Ecto neural progenitor cell (in vitro differentiated cells): ENCODE measurements at places on chromosomes 11 and 22.

DNA sequence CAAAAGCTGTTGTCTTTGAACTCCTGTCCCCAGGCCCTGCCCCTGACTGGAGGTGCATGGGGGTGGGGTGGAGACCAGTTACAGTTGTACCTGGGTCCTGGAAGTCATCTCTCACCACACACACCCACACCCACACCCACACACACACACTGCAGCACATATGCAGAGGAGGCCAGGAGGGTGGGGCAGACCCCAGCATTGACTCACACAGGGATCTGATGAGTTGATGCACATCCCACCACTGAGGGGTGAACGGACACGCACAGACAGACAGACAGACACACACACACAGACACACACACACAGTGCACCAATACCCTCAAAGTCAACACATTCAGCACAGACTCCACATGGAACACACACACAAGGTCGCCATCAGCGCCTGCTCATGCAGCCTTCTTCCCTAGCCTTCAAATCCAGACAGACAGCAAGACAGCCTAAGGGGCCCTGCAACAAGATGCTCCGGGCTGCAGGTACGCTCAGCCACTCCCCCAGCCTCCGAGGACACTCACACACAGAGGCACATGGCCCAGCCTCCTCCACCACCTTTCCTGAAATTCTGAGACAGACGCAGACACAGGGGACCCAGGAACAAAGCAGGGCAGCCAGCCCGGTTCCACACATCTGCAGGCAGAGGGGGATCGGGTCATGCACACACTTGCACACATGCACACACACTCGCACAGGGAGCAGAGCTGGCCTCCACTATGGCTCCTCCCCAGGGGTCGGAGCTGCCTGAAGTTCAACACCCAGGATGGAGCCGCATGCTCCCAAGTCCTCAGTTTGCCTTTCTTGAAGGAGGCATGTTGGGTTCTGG, 26.5 kb downstream of the SYT7 start:
- DNase-seq: no peak

DNA sequence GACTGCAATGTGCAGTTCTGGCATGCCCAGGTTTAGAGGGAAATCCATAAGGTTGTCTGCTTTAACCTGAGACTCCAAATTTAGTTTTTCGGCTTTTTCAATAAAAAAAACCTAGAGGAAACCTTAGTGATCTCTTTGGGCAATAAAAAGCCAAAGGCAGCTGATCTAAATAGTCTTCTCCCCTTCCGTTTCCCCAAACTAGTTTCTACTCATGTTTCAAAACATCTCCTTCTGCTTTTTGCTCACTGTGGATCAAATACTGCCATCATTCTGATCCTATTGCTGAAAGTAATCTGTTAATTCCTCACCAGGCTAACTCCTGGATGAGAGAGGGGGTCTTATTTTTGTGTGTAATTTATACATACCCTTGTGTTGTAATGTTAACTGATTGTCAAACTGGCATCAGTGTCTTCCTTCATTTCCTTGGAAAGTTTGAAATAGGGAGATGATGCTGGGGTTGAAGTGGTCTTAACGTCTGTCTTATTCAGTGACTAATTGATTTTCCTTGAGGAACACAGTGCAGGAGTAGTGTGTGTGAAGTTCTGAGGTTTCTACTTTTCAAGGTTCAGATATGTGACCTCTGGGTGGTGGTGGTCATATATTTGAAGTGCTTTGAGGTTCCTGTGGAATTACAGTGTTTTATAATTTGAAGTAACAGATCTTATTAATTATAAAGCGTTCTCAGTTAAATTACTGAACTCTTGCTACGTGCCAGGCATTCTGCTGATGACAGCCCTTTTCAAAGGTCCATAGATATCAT, 55.0 kb downstream of the ARHGAP42 start:
- DNase-seq: no peak

- no peak for DNase-seq
Observed at GRCh38 chr22:43304831-43305590, 38.2 kb downstream of the SCUBE1 start.

GRCh38 chr11:45354976-45355705, 69.0 kb upstream of the SYT13 start:
- peak; percentile 93 for DNase-seq

- no peak for DNase-seq
Observed at GRCh38 chr11:124935548-124936514, at the start of gene HEPACAM. Gene HEPACAM (minus strand): TSS chr11:124936047. CDS start chr11:124936006, 41 bp downstream.

DNA sequence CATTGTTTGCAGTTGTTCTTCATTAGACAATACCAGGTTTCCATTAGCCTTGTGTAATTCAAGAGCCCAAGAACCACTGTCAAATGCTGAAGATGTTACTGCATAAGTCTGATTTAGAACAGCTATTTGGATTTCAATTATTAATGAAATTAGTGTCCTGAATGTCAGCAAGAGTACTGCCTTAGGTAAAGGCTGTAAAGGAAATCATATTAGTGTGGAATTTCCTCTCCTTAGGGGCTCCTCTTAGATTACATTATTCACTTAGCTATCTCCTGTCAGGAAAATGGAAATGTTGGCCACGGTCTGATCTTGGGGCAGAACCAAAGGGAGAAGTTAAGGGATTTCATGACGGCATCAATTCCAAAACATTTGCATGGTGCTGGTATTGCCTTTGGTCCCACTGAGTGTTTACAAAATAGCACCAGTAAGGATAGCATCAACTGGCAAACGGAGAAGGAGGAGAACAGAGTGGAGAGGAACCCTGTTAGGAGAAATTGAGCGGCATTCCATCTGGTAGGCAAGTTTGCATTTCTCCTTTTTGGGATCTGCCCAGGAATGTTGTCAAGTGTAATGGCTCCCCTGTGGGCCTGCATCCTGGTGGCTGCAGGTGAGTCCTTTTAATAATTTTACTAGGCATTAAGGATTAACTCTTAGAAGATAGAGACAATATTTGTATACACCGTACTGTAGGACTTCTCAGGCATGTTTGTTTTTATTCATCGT, at the start of gene HTR3B:
Gene HTR3B, plus strand, starts transcription at position 418 of the 723 bp plus-strand sequence. Its CDS starts 138 bp downstream, at position 556.
- no peak for DNase-seq

GRCh38 chr22:46308283-46308988, 11.8 kb downstream of the GTSE1 start:
- no peak for DNase-seq

GRCh38 chr11:110081462-110082376, 11.5 kb upstream of the ZC3H12C start:
- no peak for DNase-seq

- no peak for DNase-seq
Observed at GRCh38 chr11:29816359-29816758, 200.5 kb downstream of the KCNA4 start.

DNA sequence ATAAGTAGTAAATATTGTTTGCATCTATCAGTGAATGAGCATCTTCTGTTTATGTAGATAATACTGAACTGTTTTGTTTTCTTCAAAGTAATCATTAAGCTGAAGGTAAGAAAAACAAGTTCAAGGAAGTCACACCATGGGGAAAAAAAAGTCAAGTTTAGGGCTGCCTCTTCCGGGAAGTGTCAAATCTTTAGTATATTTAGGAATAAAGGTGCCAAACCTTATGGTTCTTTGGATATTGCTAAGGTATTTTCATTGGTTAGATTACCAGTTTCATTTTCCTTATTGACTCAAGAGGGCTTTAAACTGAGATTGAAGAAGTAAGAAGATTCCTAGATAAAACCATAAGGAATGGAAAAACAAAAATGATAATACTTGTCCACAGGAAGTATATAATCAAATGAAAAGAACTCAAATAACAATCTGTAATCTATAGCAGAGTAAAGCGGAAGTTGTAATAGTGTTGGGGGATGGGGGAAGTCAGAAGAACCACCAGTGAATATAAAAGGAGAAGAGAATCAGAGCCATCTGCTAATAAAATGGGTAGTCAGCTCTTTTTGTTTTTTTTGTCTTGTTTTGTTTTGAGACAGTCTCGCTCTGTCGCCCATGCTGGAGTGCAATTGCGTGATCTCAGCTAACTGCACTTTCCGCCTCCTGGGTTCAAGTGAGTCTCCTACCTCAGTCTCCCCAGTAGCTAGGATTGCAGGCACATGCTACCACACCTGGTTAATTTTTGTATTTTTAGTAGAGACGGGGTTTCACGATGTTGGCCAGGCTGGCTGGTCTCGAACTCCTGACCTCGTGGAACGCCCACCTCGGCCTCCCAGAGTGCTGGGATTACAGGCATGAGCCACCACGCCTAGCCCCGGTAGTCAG, 2.3 kb downstream of the ATM start:
- no peak for DNase-seq

GRCh38 chr11:129023968-129024676, 81.5 kb upstream of the TP53AIP1 start:
- peak; percentile 63 for DNase-seq

DNA sequence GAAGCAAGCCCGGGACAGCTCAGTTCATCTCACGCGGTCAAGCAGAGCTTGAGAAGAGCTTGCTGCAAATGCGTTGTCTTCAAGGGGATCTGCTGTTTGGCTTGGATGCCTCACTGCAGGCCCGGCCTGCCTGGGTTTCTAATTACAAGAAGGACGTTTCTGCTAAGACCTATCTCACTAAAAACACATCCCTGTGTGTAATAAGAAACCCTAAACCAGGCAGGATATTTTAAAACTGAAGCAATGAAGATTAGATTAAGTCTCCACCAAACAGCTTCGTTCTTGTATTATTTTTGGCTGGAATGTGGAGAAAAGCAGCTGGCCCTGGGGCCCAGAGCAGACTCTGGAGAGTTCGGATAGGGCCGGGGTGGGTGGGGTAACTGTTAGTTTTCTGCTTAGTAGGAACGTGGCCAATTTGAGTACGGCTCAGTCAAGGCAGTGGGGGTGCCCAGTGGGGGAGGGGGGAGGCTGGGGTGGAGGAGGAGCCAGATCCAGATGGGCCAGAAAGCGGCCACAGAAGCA, 6.0 kb downstream of the PKNOX2 start:
- peak; percentile 66 for DNase-seq
